ENCODE measurements at places on chromosomes 5 and 9.

DNA sequence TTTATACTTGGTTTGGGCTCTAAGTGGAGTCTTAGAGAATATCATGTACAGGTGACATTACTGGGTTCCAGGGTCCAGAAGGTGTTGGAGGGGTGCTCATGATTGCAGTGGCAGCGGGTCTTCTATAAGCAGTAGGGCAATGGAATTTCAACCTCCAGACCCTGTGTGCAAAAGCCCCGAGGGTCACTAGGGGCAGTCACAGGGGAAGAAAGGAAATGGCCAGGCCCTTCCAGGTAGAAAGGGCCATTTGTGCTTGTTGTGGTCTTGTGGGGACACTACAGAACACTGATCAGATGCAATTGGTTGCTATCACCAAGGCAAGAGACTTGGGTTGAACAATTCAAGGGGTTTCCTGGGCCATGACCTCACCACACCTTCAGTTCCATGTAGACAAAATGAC is 283.4 kb downstream of the GADD45G start:
- no peak for DNase-seq

DNA sequence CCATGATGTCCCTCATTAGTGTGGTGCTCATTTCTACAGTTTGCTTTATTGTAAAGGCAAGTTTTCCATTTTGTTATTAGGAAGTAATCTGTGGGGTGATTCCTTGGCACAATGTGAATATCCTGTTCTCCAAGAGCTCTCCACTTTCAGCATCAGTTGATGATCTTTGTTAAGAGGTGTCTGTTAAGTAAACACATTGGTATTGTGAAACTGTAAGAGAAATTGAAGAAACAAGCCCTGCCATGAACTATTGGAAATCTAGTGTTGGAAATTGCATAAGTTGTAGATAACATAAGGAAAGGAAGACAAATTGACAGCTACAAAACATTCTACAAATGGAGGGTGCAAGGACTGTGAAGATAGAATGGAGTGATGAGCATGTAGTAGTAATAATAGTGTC is 17.2 kb downstream of the RNF14 start:
- DNase-seq, result no peak

DNA sequence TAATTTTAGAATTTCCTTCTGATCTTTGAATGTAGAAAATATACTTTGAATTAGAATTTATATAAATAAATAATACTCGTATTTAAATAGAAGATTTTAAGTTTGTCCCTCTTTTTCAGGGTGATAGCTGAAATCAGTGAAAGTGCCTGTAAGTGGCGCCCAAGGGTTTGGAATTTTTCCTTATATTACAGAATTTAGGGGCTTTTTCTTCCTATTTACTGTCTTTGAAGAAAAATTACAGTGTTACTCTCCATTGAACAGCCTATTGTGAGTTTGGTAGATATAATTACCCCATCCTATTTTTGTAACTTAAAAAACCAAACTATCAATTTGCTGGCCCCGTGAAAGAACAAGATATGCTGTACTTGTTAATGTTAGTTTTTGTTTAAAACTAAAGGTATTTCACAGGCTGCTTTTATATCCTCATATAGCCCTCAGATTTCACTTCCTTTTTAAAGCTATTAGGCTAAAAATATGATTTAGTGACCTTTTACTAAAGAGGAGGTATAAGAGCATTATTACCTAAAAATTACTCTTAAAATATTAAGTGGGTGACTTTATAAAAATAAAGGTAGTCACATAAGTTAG is 3.2 kb downstream of the MAP3K1 start:
- no peak for DNase-seq

DNA sequence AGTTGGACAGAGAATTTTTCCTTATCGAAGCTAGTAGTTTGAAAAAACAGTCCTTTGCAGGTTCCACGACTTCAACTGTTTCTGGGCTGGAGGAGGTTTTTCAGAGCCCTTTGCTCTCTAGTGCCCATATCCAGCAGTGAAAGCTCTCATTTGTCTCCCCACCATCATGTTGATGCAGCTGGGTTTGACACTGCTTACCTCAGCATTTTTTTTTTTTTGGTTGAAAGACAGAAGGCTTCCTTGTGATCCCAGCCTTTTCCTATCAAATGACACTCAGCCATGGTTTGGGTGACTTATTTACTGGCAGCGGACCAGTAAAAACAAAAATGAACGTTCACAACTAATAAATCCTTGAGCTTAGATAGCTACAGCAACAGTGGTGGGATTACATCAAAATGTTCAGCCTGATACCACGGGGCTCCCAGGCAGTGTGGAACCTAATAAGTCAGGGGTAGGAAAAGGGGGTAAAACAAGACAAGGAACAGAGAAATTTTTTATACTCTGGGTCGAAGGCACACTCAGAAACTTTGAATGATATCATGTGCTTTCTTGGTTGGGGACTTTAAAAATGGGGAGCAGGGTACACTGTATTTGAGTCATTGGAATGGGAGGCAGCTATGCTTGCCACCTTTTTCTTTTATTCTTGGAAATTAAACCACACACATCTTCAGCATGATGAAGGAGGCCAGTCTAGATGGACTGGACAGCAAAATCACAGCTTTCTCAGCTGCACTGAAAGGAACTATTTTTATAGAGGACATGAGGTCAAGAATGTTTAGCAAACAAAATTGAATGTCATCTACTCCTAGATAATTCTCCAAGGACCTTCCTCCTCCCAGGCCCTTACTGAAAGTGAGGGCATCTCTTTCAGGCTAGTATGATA is 308.9 kb upstream of the MPDZ start:
- no peak for DNase-seq

GRCh38 chr5:149172261-149172660 is 31.0 kb downstream of the ABLIM3 start:
- no peak for DNase-seq

GRCh38 chr9:69322256-69322655 is 2.8 kb upstream of the ENTREP1 start:
- DNase-seq, result no peak
